T-helper 2 cell treated with Interferon-gamma antibody and Interleukin-4, amounts not matched to agents 100 ng/mL and 5 ng/mL, for 36 hours (primary cell): ENCODE measurements at places on chromosomes 7 and 10. TPM values are rescaled to one million over a fixed set of nuclear protein-coding genes. Genes with fewer than 3 reads are reported as not detected.

The CHN2 gene
- 1.3 and 3.4 TPM in 2 replicates for total RNA-seq

The AGBL3 gene
- total RNA-seq: 1.6 and 2.6 TPM in 2 replicates

The BEND7 gene
- not detected in 2 replicates for total RNA-seq

The CAMK1D gene
- 6.8 and 8.7 TPM in 2 replicates for total RNA-seq

The POU6F2 gene
- total RNA-seq: not detected in 2 replicates

The PNLIP gene
- not detected in 2 replicates for total RNA-seq

The RAMP3 gene
- not detected in 2 replicates for total RNA-seq

The SSC4D gene
- total RNA-seq: 0.48 and 0.50 TPM in 2 replicates

The ATP6V0A4 gene
- total RNA-seq: not detected in 2 replicates

The CPA4 gene
- not detected in 2 replicates for total RNA-seq

The TRIM50 gene
- not detected in 2 replicates for total RNA-seq

The IGFBP1 gene
- not detected in 2 replicates for total RNA-seq

The LDB1 gene
- 72.5 and 76.0 TPM in 2 replicates for total RNA-seq

The GDF10 gene
- not detected in 2 replicates for total RNA-seq

The TET1 gene
- total RNA-seq: 2.3 and 2.7 TPM in 2 replicates

The HPSE2 gene
- not detected in 2 replicates for total RNA-seq

The ADAP1 gene
- total RNA-seq: 23.7 and 25.0 TPM in 2 replicates

The IRF5 gene
- total RNA-seq: 7.2 and 8.0 TPM in 2 replicates

The OR6B1 gene
- total RNA-seq: not detected in 2 replicates

The ZDHHC16 gene
- total RNA-seq: 42.3 and 42.4 TPM in 2 replicates

The OR2A42 gene
- 0.16 TPM in 1 of 2 replicates, not detected in the other for total RNA-seq

The STEAP1B gene
- total RNA-seq: 0.18 and 0.23 TPM in 2 replicates

The RAB19 gene
- 9.0 and 9.5 TPM in 2 replicates for total RNA-seq

The VWA2 gene
- total RNA-seq: not detected in 2 replicates

The NACAD gene
- 0.02 TPM in 1 of 2 replicates, not detected in the other for total RNA-seq

The MARCHF5 gene
- 21.8 and 23.1 TPM in 2 replicates for total RNA-seq

The CPA1 gene
- total RNA-seq: not detected in 2 replicates

The CCDC136 gene
- total RNA-seq: 11.3 and 13.5 TPM in 2 replicates

The TRIM73 gene
- total RNA-seq: 10.5 and 11.1 TPM in 2 replicates

The CALD1 gene
- total RNA-seq: 0.50 and 0.82 TPM in 2 replicates

The PPP3CB gene
- total RNA-seq: 47.3 and 49.7 TPM in 2 replicates

The SDK1 gene
- 0.09 and 0.16 TPM in 2 replicates for total RNA-seq

The FAM25A gene
- total RNA-seq: not detected in 2 replicates

The MKI67 gene
- 272 and 283 TPM in 2 replicates for total RNA-seq

The ANXA8L1 gene
- total RNA-seq: 0.52 and 0.86 TPM in 2 replicates

The C10orf62 gene
- total RNA-seq: not detected in 2 replicates

The SFRP4 gene
- not detected in 2 replicates for total RNA-seq
